ENCODE measurements at places on chromosomes 5 and 9.
A peak's percentile ranks its signal among the peaks of the same experiment; 100 is the strongest.

GRCh38 chr9:70262948-70263347 is 4.2 kb downstream of the SMC5 start:
- peaks cover 39% of the 10 kb centered on the region for H3K36me3 ChIP-seq
- H3K27me3 ChIP-seq: no peaks in the 10 kb centered on the region
- H3K27ac ChIP-seq: peak overlapping the region; percentile 62
- DNase-seq: no peak
- peaks cover 17% of the 10 kb centered on the region for H3K4me1 ChIP-seq

GRCh38 chr5:152813526-152813925 is 408.4 kb upstream of the NMUR2 start:
- no peaks in the 10 kb centered on the region for H3K4me1 ChIP-seq
- DNase-seq: no peak
- H3K27me3 ChIP-seq: no peaks in the 10 kb centered on the region
- no peak overlapping the region for H3K27ac ChIP-seq
- H3K4me3 ChIP-seq: no peak overlapping the region

- H3K27me3 ChIP-seq: no peaks in the 10 kb centered on the region
- no peak overlapping the region for H3K4me3 ChIP-seq
- peak overlapping the region; percentile 72 for H3K27ac ChIP-seq
- DNase-seq: no peak
Observed at GRCh38 chr5:132445640-132445923, 45.0 kb downstream of the IRF1 start.

- no peak overlapping the region for H3K27ac ChIP-seq
- DNase-seq: no peak
- no peaks in the 10 kb centered on the region for H3K4me1 ChIP-seq
- no peaks in the 10 kb centered on the region for H3K27me3 ChIP-seq
- H3K4me3 ChIP-seq: no peak overlapping the region
- H3K36me3 ChIP-seq: no peaks in the 10 kb centered on the region
Observed at GRCh38 chr5:15595929-15596328, 95.9 kb downstream of the FBXL7 start.

DNA sequence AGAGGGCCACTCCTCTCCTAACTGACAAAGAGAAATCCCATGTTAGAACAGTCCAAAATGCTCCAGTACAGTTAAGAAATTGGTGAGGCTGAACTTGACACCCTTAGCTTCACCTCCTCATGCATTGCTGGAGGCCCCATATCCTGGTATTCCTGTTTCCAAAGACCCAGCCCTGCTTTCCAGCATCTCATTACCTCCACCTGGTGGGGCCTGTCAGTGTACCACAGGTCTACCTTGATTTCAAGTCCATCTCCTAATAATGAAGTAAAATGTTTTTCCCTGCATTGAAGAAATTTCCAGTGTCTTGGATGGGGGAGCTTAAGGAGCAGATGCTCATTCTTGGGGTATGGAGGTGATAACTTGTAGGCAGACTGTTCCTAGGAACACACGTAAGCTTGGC is 70.6 kb upstream of the S1PR3 start:
- no peaks in the 10 kb centered on the region for H3K36me3 ChIP-seq
- no peak overlapping the region for H3K27ac ChIP-seq
- H3K27me3 ChIP-seq: no peaks in the 10 kb centered on the region
- no peak for DNase-seq
- H3K4me1 ChIP-seq: no peaks in the 10 kb centered on the region
- no peak overlapping the region for H3K4me3 ChIP-seq

GRCh38 chr5:61306531-61307131 is 25.4 kb upstream of the ZSWIM6 start:
- H3K27me3 ChIP-seq: no peaks in the 10 kb centered on the region
- H3K27ac ChIP-seq: peak overlapping the region; percentile 47
- DNase-seq: no peak
- peaks cover 24% of the 10 kb centered on the region for H3K4me1 ChIP-seq

- H3K27ac ChIP-seq: no peak overlapping the region
- H3K4me1 ChIP-seq: no peaks in the 10 kb centered on the region
- H3K4me3 ChIP-seq: no peak overlapping the region
- no peak for DNase-seq
Observed at GRCh38 chr5:83265318-83265717, 188.0 kb downstream of the XRCC4 start.
